ENCODE measurements at places on chromosomes 4 and X.

GRCh38 chr4:155667568-155668511, 1.2 kb downstream of the GUCY1A1 start:
- DNase-seq = peak; percentile 29

DNA sequence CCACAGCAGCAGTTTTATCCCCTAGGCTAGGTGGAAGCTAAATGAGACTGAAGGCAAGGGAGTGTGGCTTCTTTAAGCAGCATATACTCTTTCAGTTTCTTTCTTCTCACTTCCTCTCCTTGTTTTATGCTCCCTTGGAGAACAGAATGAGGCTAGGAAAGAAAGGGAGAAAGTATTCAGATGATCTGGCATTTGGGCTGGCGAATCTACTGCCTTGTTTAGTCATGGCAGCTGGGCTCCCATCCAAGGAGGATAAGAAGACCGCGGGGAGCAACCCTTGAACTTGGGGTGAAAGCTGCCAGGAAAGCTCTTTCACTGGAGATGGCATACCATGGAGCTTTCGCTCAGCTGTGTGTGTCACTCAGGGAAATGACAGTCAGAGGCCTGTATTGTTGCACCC, 72.1 kb downstream of the ARHGEF38 start:
- peak; percentile 11 for DNase-seq

DNA sequence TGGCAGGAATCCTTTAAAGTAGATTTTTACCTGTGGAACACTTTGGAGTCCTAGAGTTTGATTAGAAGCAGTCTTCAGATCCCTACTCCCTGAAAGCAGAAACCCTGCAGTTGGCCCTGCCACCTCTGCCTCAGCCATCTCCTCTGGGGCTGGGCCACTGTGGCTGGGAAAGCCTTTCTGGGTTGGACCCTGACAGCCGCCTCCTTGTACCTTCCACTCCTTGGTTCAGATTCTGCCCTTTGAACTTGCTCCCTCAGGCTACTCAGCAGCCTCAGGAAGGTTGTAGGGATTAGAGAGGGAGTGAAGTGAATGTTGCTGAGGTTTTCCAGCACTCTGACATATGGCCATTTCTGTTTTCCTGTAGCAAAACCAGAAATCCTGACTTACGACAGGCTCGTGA, 65.5 kb downstream of the KIT start:
- DNase-seq = no peak

DNA sequence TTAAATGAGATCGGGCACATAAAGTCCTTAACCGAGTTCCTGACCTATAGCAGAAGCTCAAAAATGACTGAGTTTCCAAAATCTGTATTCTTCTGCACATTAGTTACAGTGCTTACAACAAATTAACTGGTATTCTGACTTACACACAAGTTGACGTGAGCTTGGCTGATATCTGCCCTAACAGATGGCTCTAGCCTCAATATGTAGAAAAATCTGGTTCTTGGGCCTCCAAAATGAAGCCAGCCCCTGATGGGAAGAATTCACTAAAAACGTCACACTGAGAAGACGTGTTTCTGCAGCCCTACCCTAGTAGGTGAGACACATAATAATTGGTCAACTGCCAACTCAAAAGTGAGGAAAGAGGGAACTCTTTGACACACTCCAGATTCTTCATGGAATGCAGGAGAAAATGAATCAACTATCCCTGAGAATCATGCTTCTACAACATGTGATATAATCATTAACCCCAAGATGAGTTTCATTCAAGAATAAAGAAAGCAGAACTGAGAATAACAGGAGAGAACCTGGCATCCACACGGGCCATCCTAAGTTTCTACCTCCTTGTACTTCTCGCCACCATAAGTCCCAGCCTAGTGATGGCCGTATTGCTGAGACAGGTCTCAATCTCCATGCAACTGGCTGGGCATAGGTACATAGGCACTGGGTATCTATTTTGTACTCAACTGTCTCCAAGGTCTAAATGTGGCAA, 8.2 kb downstream of the STX18 start:
- no peak for DNase-seq

GRCh38 chrX:71128915-71129765, 10.7 kb downstream of the MED12 start:
- DNase-seq = peak; percentile 72

DNA sequence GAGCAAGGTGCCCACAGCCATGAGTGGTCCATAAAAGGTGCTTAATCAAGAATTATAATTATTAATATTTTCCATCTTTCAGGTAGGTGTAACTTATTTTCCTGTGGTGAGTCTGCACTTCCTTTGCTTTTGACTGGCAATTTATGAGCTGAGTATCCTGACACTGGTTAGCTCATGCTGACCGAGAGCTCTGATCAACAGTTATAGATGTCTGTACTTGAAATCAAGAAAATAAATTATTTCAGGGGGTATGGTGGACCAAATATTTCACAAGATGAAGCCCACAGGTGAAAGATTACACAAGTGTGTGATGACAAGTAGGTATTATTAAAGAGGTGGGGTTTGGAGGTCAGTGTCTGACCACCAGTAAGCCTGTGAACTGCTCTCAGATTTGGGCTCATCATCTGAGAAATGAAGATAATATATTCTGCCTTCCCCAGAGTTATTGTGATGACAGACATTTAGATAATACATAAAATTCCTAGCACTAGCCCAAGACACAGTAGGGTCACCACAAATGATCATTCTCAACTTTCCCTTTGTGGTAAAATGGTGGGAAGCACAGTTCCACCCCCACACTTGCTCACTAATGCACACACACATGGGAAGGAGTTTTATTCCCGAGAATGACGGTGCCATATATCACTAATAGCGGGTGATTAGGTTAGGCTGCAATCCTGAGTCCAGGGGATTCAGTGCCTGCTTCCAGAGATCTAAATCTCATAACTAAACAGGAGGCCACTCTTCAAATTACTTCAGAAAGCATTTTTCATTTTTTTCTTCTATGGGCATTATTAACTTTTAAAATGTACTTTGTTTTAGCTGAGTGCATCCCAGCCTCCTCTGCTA, 34.0 kb upstream of the PACRGL start:
- DNase-seq = no peak

DNA sequence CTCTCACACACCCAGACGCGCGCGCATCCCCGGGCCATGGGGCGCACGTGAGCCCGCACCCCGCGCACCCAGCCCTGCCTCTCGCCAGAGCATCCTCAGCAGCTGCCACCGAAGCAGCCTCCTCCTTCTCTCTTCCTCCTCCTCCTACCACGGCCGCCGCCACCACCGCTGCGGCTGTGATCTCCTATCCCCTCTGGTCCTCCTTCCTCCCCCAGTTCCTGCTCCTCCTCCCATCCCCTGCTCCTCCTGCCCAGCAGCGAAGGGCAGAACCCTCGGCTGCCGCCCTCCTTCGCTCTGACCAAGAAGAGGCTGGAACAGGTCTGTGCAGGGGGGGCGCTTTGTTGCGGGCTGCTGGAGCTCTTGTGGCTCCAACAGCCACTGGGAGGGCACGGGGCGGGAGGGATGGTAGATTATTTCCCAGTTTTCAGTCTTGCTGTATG, 148.7 kb upstream of the CHRDL1 start:
- DNase-seq = no peak

DNA sequence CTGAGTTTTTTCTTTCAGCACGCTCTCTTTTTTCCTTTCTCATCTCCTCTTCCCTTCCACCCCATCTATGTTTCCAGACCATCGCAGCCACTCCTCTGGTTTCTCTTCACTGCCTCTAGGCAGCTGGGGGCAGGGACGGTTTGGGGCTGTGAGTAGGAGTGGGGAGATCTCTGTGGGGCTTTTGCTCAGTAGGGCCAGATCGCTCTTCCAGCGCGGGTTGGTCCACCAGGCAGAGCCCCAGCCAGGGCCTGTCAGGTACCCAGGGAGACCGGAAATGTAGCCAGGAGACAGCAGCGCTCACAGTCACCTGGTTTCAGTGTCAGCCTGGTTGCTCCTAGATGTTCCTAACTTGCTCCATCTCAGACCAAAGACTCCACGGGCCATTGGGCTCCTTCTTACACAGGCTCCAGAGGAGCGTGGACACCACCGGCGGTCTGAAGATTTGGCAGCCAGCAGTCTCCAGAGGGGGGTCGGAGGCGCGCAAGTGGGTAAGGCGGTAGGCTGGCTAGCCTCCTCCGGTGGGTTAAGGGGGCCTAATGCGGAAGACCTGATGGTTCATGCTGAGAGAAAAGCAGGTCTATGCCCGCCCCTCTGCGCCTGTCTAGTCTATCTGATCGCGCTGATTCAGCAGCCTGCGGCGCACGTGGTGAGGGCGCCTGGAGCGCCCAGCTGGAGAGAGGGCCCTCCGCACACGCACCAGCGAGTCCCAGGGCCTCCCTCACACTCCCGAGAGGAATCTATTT, 1.8 kb downstream of the FGF5 start:
- DNase-seq = no peak

DNA sequence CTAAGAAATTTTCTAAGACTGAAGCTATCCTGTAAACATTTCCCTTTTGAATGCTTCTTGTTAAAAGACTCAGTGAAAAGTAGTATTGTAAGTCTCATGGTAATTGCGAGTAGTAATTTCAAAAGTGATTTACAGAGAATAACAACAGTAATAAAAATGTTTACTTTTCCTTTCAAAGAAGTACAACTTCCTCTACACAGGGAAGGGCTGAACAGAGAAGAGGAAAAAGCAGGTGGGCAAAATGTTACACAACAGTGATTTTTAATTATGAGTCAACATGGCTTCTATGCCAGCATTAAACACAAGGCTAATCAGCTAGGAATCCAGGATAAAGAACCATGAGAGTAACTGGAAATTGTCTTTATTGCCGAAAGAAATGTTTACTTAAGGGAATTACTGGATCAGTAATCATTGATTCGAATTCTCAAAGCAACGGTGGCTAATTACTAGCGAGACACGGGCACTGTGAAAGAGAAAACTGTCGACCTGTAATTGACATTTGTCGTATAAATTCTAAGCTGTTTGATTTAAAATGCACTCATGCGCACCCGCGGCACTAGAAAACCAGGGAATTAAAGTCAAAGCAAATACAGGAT, 15.4 kb downstream of the UTP3 start:
- peak; percentile 38 for DNase-seq

- DNase-seq = no peak
These were observed 229.9 kb downstream of the COL25A1 start for GRCh38 chr4:109072595-109072994.

DNA sequence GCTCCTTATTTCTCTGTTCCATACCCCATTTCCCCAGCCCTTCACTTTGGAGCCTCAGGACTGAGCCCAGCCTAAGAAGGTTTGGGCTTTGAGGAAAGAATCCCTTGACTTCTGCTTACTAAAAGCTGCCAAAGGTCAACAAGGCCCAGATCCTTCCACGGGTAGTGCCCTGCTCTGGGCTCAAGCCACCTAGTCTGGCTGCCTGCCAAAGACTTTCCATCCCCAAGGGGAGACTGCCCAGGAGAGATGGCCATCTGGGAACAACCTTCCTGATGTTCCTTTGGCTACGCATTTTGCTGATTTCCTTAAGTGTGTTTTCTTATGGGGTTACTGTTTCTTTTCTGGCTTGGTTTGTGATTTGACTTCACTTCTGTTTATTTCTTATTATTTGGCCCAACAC, 49.8 kb upstream of the NDP start:
- no peak for DNase-seq

- no peak for DNase-seq
These were observed 414.5 kb upstream of the ATOH1 start for GRCh38 chr4:93414041-93414550.

Data from left colon (tissue), 2 donors.